Activated CD4-positive, alpha-beta memory T cell treated with anti-CD3 and anti-CD28 coated beads, Interleukin-2, amount 10 ng/mL, durations not matched to agents 7 days and 5 days (primary cell): ENCODE measurements at places on chromosomes 1 and 21. TPM values are rescaled to one million over a fixed set of nuclear protein-coding genes. Genes with fewer than 3 reads are reported as not detected.

- DNase-seq = no peak
- no peaks in the 10 kb centered on the region for H3K4me1 ChIP-seq
- no peak overlapping the region for H3K4me3 ChIP-seq
- no peak overlapping the region for H3K27ac ChIP-seq
- H3K27me3 ChIP-seq = peaks cover 22% of the 10 kb centered on the region
These were observed 37.2 kb upstream of the TSPAN2 start for GRCh38 chr1:115126516-115126915.

GRCh38 chr1:107413951-107414350, 273.1 kb downstream of the NTNG1 start:
- DNase-seq = no peak
- H3K36me3 ChIP-seq = no peaks in the 10 kb centered on the region
- no peaks in the 10 kb centered on the region for H3K27me3 ChIP-seq
- no peak overlapping the region for H3K4me3 ChIP-seq

DNA sequence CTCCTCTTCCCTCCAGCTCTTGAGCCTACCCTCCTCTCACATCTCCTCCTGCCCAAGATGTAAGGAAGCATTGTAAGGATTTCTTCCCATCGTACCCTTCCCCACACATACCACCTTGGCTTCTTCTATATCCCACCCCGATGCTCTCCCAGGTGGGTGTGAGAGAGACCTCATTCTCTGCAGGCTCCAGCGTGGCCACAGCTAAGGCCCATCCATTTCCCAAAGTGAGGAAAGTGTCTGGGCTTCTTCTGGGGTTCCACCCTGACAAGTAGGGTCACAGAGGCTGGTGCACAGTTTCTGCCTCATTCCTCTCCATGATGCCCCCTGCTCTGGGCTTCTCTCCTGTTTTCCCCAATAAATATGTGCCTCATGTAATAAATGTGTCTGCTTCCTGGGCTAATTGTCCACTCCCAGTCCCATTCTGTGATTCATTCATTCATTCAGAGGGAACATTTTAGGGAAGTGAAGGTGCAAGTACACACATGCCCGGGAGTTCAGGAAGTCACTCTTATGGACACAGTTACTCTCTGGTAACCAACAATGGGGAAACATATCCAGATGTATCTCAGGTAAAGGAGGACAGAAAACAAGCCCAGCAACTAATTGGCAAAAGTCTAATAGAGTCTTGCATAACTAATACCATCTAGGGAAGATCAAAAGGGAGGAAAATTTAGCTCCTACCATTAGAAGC, 1.9 kb downstream of the SPRR4 start:
- H3K4me3 ChIP-seq = no peak overlapping the region
- DNase-seq = no peak
- H3K4me1 ChIP-seq = peaks cover 13% of the 10 kb centered on the region
- H3K27me3 ChIP-seq = peaks cover 20% of the 10 kb centered on the region

- H3K36me3 ChIP-seq = peaks cover 6% of the 10 kb centered on the region
- peaks cover 51% of the 10 kb centered on the region for H3K4me1 ChIP-seq
- no peak overlapping the region for H3K27ac ChIP-seq
- DNase-seq = no peak
- H3K27me3 ChIP-seq = no peaks in the 10 kb centered on the region
- no peak overlapping the region for H3K4me3 ChIP-seq
These were observed 6.6 kb downstream of the SNX27 start for GRCh38 chr1:151618470-151618869.

The PRDM2 gene
- 58.4 TPM for total RNA-seq
